ENCODE measurements at places on chromosomes 13 and 19. TPM values are rescaled to one million over a fixed set of nuclear protein-coding genes. Genes with fewer than 3 reads are reported as not detected.
A peak's percentile ranks its signal among the peaks of the same experiment; 100 is the strongest.

DNA sequence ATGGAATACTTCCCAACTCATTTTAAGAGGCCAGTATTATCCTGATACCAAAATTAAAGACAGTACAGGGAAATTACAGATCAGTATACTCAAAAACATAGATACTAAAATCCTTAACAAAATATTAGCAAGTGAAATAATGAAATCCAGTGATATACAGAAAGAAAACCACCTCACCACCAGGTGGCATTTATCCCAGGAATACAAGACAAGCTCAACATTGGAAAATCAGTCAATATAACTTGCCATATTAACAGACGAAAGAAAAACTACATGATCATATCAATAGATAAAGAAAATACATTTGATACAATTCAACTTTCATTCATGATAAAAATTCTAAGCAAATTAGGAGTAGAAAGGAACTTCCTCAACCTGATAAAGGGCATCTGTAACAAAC lies 6.7 kb upstream of the GNA15 start:
- DNase-seq = no peak

DNA sequence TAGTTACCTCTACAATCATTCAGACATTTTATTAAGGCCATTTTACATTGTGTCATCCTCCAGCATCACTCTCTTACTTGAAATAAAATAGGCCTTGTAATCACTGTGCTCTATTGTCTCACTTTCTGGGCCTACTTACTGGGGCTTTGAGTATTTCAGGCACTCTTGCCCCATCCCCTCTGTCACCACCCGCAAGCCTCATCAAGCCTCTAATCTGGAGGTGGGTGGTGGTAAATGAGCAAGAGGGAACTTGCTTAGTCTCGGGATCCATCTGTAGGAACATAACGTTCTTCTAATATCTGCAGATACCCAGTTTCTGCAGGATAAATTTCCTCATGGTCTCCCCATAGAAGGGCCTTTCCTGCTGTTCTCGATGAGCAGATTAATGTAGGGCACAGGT lies 19.4 kb upstream of the GPR18 start:
- peak; percentile 68 for DNase-seq

GRCh38 chr13:98313922-98314292 lies 136.8 kb upstream of the RNF113B start:
- DNase-seq = no peak

Gene SLITRK1
- not detected for total RNA-seq

- DNase-seq = peak; percentile 35
These were observed 25.9 kb downstream of the RASA3 start for GRCh38 chr13:114106526-114106925.

Gene CA11
- 9.5 TPM for total RNA-seq

DNA sequence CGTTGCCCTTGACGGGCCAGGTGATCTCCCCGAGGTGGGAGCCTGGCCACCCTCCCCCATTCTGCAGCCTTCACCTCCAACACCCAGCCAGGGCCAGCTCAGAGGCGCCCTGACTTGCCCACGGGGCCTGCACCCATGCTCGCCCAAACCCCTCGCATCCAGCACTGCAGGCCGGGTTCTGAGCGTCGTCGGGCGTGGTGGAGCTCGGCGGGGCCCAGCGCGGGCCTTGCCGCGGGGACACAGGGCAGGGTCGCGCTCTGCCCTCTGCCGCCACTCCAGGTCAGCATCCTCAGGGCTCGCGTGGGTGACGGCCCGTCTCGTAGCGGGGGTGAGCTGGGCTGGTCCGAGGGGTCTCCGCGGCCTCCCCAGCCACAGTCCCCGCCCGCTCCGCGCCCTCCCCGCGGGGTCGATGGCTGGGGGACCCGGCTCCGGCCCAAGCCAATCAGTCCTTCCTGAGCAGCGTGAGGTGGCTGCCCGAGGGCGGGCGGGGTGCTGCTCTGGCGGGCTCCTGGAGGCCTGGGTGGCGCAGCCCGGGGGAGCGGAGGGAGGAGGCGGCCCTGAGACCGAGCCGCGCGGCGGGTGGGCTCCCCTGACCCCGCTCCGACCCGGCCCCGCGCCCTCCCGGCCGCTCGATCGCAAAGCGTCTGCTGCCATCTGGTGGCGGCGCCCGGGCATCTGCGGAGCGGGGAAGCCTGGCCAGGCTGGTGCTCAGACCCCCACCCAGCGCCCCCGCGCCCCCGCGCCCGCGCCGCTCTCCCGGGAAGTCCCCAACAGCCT lies 61.4 kb downstream of the CCNE1 start:
- DNase-seq = peak; percentile 75

Gene C19orf33
- 63.0 TPM for total RNA-seq

Gene ZIM2
- not detected for total RNA-seq

GRCh38 chr19:46288896-46289588 lies 7.8 kb upstream of the HIF3A start:
- no peak for DNase-seq

DNA sequence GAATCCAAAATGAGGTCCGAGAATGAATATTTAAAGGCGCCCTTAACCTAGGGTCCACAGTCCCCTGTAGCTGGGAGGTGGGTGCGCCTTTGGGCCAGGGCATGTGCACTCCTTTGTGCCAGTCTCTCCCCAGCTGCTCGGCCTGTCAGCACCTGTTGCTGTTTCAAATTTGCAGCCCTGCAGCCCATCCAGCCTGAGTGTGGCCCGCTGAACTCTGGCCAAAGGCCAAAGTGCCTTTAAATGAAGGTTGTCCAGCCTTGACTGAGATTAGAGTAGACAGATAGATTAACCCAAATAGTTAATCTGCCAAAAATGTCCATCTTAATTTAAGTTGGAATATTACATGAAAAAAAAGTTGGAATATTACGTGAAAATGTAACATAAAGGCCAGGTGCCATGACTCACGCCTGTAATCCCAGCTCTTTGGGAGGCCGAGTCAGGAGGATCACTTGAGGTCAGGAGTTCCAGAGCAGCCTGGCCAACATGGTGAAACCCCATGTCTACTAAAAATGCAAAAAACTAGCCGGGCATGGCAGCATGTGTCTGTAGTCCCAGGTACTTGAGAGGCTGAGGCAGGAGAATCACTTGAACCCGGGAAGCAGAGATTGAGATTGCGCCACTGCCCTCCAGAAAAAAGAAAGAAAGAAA lies 25.3 kb downstream of the TPT1 start:
- no peak for DNase-seq

Gene PPP1R37
- 31.1 TPM for total RNA-seq

Gene KLK3
- not detected for total RNA-seq

DNA sequence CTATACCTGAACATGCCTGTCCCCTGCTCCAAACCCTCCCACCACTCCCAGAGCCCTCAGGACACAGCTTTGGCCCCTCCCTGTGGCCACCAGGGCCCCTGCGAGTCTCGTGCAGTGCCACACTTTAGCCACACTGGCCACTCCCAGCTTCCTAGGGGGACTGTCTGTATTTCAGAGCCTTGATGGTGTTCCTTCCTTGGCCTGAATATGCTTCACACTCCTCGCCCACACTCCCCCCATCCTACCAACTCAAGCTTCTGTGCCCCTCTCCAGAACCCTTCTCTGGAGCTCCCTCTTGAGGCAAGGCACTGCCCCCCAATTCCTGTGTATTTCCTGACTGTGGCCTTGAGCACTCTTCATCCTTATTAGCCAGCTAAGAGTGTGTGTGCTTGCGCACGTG lies 80.2 kb downstream of the DPF1 start:
- no peak for DNase-seq

Gene TRPC4
- 1.6 TPM for total RNA-seq

DNA sequence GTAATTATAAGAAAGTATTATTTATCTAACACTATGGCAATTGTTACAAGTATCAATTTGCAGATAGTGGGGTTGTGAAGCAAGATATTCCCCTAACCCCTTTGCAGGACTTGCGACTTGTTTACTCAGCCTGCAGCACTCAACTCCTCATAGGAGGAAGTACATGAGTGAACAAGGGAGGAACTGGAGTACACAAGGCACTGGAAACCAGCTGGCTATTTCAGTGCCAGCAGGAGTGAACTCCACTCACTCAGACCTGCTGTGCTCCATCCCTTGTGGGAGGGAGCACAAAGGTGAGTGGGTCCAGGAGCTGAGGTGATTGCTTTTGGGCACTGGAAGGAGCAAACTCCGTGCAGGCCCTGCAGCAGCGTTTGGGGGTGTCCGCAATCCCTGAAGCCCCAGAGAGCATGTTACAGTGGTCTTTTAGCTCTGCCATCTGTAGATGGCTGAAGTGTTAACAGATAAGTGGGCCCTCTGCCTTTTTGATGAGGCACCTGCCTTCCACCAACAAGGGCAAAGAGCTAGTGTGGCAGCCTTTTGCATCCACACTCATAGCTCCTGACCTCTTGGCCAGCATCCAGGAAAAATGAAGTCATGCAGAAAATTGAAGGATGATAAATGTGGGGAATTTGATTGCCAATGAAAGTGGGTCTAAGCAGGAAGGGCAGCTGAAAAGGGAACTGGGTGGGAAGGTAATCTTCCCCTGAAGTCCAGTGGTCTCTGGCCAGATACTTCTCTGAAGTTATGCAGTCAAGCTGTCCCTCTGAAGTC lies 802.2 kb upstream of the MIR17HG start:
- DNase-seq = no peak

Gene GSX1
- not detected for total RNA-seq

DNA sequence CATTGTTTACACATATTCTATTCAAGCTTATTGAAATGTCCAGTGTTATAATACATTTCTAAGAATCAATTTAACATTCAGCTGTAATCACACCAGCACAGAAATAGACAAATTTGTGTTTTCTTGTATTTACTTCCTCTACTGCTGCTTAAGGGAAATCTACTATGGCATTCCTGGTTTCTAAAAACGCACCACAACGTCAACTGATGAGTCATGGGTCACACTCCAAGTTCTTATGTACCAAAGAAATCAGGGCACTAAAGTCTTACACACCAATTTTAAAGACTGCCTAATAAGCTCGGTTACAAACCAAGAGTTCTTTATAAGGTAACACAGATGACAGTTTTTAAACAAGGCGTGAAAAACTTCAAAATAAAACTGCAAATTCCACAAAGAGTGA lies 13.2 kb downstream of the LNX2 start:
- no peak for DNase-seq

- DNase-seq = no peak
These were observed 569.1 kb downstream of the TBC1D4 start for GRCh38 chr13:74912898-74913297.

Gene ASPDH
- not detected for total RNA-seq

- DNase-seq = no peak
These were observed 917 bp downstream of the SPC24 start for GRCh38 chr19:11154683-11155047.

DNA sequence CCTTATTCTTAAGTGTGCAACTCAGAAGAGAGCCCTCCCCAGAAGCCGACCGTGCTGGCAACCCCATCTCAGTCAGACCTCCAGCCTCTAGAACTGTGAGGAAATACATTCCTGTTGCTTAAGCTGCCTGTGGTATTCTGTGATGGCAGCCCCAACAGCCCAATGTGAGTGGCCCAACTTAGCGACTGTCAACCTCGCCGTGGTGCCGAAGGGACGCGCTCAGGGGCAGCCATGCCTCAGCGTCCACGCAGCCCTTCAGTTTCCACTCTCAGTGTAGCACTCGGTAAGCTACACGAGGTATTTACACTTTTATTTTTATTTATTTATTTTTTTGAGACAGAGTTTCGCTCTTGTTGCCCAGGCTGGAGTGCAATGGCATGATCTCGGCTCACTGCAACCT lies 18.4 kb downstream of the PROZ start:
- no peak for DNase-seq

GRCh38 chr13:32829269-32829668 lies 187.0 kb upstream of the KL start:
- DNase-seq = no peak

Gene HRC
- total RNA-seq = 2.2 TPM

Gene BRME1
- total RNA-seq = 2.0 TPM

Gene CGB2
- total RNA-seq = not detected

Gene CEACAM16
- total RNA-seq = not detected

DNA sequence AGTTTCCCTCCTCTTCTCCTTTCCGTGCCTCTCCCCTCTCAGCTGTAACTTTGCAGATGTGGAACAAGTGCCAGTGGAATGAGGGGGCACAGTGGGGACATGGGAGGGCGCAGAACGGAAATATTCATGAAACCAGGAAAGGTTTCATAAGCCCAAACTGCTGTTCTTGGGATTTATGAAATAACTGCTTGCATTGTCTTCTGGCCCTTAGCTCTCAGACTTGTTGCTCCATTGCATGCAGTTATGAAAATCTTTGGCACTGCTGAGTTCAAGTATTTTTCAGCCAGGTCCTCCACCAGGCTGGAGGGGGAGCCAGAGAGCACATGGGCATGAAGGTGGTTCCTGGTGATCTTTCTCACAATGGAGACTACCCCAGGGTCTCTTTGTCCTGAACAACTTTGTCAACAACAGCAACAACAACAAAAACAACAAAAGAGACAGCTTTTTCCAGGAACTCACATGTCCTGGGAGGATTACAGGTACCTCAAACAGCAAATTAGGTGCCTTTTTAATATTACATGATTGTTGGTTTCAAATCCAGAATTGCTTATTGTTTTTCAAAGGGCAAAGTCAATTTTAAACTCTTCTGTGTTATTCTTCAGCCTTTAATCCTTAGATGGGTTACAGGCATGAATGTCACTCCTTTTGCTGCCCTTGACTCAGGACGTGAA lies 1.5 kb downstream of the RGCC start:
- DNase-seq = peak; percentile 70

- DNase-seq = peak; percentile 72
These were observed at the start of gene SLITRK1 for GRCh38 chr13:83881917-83882605. SLITRK1 (minus strand) TSS chr13:83882474; CDS start chr13:83881507, 967 bp downstream.

DNA sequence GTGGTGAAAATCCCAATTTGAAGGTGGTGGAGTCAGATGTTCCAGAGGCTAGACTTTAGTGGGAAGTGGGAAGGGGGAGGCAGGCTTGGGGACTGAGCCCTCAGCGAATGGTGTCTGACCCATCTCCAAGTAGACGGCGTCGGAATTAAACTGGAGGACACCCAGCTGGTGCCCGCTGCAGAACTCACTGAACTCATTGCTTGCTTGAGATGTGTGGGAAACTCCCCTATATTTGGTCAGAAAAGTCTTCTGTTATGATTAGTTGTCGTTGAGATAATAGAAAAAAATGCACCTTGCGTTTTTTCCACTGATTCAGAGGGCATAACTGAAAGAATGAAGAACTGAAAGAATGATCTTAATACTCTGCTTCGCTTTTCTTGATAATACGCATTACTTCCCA lies 871 bp upstream of the ZNF583 start:
- no peak for DNase-seq
